ENCODE measurements at places on chromosomes 7 and 10. TPM values are rescaled to one million over a fixed set of nuclear protein-coding genes. Genes with fewer than 3 reads are reported as not detected.

DNA sequence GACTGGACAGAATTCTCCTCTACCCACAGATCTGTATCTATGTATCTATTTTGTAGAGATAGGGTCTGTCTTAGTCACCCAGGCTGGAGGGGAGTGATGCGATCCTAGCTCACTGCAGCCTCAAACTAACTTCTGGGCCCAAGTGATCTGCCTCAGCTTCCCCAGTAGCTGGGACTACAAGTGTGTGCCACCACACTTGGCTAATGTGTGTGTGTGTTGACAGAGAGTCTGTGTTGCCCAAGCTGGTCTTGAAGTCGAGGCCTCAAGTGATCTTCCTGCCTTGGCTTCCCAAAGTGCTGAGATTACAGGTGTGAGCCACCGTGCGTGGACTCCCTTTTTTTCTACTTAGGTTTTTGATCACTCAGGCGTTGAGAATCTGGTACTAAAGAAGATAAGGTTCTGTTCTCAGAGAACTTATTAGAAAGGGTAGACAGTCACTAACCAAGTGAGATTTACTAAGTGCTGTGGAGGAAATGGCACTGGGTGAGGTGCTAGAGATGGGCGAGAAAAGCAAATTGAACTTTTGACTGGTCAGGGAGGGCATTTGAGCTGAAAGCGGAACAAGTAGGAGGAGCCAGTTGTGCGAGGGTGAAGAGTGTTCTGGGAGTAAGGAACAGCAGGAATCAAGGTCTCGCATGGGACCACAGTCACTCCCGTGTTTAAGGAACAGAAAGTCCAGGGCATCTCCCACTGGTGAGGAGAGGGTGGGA is 18.0 kb downstream of the NDUFB2 start:
- H3K4me1 ChIP-seq = no peaks in the 10 kb centered on the region
- no peaks in the 10 kb centered on the region for H3K27me3 ChIP-seq
- H3K4me3 ChIP-seq = no peak overlapping the region
- no peak overlapping the region for H3K27ac ChIP-seq
- DNase-seq = no peak

DNA sequence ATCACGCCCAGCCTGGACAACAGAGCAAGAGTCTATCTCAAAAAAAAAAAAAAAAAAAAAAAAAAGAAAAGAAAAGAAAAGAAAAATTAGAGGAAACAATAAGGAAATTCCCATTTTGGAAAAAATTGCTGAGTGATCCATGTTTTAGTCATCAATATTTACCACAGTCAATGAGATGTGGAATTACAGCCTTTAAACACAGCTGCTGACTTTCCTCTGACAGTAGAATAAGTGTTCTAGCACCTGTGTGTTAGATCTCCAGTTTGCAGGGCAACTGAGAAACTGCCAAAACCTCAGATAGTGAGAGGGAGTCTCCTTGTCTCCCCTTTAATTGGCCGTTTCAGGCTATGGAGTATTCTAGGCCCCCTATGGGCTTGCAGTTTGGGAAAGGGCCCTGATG is 520.1 kb downstream of the KCNMA1 start:
- no peaks in the 10 kb centered on the region for H3K36me3 ChIP-seq
- no peak overlapping the region for H3K27ac ChIP-seq
- DNase-seq = no peak
- H3K27me3 ChIP-seq = no peaks in the 10 kb centered on the region
- no peak overlapping the region for H3K4me3 ChIP-seq

DNA sequence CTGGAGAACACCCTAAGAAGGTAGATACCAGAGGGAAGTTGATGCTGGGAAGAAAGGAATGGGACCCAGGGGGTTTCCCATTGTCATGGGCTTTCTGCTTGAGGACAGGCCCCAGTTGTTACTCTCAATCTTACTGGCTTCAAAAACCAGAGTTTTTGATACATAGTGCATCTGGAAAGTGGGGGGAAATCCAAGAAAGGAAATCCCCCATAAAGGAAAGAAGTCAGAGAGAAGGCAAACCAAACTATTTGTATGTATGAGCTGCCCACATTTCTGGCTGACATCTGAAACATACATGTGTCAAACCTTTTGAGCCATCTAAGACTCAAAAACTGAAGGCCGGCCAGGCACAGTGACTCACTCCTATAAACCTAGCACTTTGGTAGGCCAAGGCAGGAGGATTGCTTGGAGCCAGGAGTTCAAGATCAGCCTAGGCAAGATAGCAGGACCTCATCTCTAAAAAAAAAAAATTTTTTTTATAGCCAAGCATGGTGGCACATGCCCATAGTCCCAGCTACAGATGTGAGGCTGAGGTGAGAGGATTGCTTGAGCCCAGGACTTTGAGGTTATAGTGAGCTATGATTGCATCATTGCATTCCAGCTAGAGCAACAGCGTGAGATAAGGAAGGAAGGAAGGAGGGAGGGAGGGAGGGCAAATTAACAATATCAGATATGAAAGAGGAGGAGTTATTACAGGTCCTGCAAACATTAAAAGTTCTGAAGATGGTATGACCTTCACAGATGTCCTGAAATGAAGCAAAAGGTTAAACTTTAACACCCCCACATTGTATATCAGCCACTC is 6.7 kb upstream of the COA1 start:
- no peak overlapping the region for H3K4me3 ChIP-seq
- H3K36me3 ChIP-seq = no peaks in the 10 kb centered on the region
- no peaks in the 10 kb centered on the region for H3K4me1 ChIP-seq
- H3K27ac ChIP-seq = no peak overlapping the region
- no peak for DNase-seq

The OPN4 gene
- total RNA-seq = not detected

- H3K27me3 ChIP-seq = no peaks in the 10 kb centered on the region
- no peaks in the 10 kb centered on the region for H3K4me1 ChIP-seq
- no peak overlapping the region for H3K27ac ChIP-seq
- no peaks in the 10 kb centered on the region for H3K36me3 ChIP-seq
- H3K4me3 ChIP-seq = no peak overlapping the region
These were observed 96.3 kb upstream of the NEBL start for GRCh38 chr10:20993389-20993788.

DNA sequence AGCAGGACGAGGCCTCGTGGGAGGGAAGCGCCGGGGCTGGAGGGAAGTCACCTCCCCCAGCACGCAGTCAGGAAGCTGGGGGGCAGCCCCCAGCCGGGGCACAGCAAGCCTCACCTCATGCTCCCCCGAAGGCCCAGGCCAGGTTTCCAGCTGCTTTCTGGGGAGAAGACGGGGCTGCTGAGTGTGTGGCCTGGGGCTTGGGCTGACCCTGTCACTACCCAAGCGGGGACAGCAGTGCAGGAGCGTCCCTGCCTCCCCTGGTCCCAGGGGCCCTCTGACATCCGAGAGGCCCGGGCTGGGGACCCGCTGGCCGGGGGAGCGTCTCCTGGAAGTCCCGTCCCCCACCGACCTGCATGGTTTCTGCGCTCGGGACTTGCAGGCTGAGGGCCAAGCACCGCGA is 19.7 kb upstream of the NKX6-2 start:
- no peaks in the 10 kb centered on the region for H3K27me3 ChIP-seq
- no peak overlapping the region for H3K4me3 ChIP-seq
- no peaks in the 10 kb centered on the region for H3K4me1 ChIP-seq
- H3K27ac ChIP-seq = no peak overlapping the region
- no peak for DNase-seq
